NCI-H1048 (cell line): ENCODE measurements at places on chromosomes 13 and 19.

DNA sequence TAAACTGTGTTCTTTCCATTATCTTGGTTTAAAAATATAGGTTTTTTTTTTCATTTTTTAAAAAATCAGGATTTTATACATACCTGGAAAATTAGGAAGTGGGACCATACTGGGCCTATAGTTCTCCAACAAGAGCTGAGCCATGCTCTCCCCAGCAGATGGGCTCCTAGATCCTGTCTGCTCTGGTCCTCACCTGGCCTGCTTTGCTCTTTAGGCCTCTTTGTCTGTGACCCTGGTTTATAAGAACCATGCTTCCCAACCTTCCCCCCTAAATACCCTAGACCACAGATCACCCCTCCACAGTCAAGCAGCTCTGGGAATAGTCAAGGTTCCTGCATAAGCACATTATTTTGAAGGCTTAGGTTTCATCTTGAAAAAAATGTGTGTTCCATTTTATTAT lies 185.0 kb upstream of the TSHZ3 start:
- DNase-seq, result no peak

DNA sequence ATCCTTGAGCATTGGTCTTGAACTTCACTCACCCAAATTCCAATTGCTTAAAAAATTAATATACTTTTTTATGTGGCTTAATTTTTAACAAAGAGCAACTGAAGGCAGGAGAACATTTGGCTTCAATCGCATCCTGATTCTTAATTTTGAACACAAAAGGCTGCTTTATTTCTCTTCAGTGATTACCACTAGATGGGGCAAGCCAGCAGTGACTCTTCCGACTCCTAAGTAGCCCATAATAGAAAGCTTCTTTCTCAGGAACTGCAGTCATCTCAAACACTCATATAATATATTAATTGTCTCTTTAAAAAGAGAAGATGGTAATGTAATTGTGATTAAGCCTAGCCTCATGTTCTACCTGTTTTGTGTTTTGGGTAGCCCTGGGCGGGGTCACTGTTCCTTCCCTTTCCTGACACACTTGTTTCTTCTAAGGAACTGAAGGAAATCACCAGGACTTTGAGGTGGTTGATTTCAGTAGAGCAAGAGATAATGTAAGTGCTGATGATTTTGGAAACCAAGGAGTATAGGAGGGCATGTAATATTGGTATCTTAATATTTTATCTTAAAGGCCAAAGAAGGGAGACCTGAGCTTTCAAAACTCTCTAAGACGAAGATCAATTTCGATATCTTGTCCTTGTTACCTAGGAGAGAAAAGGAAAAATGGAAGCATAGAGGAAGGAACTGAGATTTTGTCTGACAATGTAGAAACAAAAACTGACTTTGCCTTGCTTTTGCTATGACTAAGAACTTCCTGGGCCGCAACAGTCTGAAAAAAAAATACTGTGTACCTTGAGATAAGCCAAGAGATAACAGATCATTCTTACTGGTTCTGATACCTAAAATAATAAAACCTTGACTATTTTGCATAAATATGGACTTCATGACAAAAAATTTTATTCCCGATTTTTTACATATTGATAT lies 73.1 kb downstream of the TNFSF13B start:
- DNase-seq, result no peak

DNA sequence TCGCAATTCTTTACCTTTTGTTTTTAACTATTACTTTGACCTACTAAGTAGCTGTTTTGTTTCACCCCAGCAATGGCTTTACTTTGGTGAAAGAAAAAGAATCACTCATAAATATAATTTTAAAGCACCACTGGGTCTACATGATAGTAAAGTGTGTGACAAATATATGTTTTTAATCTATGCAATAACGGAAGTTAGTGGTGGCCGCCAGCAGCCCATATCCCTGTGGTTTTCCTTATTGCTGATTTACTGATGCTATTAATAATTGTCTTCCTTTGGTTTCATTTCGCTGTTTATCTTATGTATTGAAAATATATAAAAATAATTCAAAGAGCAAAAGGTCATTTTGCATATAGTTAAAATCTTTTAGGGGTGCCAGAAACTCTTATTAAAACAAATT lies 491.3 kb downstream of the DIAPH3 start:
- no peak for DNase-seq

- DNase-seq, result no peak
These were observed at the start of gene MAB21L1 for GRCh38 chr13:35475960-35476943. Gene MAB21L1, minus strand, starts transcription at chr13:35476689. Its CDS starts 551 bp downstream, at chr13:35476138.

GRCh38 chr13:110388108-110388943 lies 81.2 kb downstream of the COL4A2 start:
- no peak for DNase-seq

DNA sequence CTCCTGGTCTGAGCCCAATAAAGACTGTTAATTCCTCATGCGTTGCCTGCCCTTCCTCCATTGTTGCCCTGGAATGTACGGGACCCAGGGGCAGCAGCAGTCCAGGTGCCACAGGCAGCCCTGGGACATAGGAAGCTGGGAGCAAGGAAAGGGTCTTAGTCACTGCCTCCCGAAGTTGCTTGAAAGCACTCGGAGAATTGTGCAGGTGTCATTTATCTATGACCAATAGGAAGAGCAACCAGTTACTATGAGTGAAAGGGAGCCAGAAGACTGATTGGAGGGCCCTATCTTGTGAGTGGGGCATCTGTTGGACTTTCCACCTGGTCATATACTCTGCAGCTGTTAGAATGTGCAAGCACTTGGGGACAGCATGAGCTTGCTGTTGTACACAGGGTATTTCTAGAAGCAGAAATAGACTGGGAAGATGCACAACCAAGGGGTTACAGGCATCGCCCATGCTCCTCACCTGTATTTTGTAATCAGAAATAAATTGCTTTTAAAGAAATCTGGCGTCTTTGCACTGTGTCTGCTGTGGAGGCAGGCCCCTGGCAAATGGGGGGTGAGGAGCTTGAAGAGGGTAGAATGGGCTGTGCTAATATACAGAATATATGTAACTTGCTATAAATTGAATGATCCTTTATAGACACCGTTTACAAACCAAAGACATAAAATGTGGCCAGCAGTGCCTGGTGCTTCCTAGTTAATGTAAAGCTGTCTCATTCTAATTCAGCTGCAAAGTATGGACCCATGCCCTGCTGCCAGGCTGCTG lies 4.2 kb upstream of the RPS11 start:
- no peak for DNase-seq

GRCh38 chr19:38557205-38557799 lies 60.5 kb downstream of the MAP4K1 start:
- no peak for DNase-seq

- no peak for DNase-seq
These were observed 24.7 kb downstream of the FGF9 start for GRCh38 chr13:21695546-21695945.

- no peak for DNase-seq
These were observed 92.5 kb upstream of the KL start for GRCh38 chr13:32923725-32924124.

GRCh38 chr19:50590191-50590590 lies 22.0 kb upstream of the LRRC4B start:
- no peak for DNase-seq

DNA sequence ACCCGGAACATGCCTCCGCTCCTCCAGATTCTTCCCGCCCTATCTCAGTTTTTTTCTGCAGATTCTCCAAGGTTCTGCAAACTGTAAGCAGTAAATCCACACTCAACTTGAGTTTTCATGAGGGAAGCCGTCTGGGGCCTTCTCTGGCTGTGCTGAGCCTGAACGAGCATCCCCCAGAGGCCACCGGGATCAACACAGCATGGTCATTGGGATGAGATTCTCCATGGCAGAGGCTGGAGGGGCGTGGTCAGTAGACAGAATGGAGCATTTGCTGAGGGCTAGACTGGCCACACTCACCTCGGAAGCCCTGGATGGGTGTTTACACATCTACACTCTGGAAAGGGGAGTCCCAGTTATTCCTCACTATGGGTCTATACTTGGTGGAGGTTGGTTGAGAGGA lies 2.3 kb upstream of the LILRA4 start:
- no peak for DNase-seq
